ENCODE measurements at places on chromosomes 6 and 20.

- DNase-seq = no peak
Measured at GRCh38 chr20:59817406-59817805, 116.0 kb downstream of the SYCP2 start.

GRCh38 chr6:51619042-51619799 lies 468.2 kb downstream of the PKHD1 start:
- no peak for DNase-seq

- DNase-seq = no peak
Measured at GRCh38 chr6:156778454-156779205, 1.5 kb downstream of the ARID1B start.

GRCh38 chr20:10277616-10278015 lies 59.0 kb downstream of the SNAP25 start:
- no peak for DNase-seq

- no peak for DNase-seq
Measured at GRCh38 chr6:27495386-27496135, 22.7 kb upstream of the ZNF184 start.

DNA sequence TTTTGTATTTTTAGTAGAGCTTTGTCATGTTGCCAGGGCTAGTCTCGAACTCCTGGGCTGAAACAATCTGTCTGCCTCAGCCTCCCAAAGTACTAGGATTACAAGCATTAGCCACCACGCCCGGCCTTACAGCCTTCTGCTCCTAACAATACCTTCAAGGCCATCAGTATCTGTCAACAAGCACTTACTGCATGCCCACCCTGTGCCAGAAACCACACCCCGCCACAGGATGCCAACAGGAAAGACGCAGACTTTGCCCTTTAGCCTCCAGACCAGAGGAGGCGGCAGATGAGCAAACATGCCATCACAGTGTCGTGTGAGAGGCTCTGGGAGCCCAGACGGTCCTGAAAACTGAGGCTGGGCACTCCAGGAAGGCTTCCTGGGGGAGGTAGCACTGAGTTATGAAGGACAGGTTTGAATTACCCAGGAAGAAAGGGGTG lies 34.7 kb upstream of the TGM3 start:
- DNase-seq = no peak

DNA sequence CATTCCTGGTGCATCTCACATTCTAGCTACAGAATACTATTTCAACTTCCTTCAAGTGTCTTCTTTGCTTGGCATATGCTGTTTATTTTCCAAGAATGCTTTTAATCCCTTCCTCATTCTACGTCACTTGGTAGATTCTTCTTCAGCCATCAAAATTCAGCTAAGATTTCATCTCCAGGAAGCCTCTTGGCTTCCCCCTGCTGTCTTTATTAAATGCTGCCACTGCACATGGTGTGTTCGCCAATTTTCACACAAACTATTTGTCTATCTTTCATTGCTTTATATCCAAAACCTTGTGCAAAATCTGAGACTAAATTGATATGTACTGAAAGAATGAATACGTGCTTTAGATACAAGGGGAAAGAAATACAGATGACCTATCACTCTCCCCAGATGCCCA lies 253.0 kb downstream of the RFPL4B start:
- DNase-seq = no peak

Measured in activated CD8-positive, alpha-beta memory T cell treated with anti-CD3 and anti-CD28 coated beads for 1 hour (primary cell).